NCI-H1105 (cell line): ENCODE measurements at places on chromosomes 7 and 10.

DNA sequence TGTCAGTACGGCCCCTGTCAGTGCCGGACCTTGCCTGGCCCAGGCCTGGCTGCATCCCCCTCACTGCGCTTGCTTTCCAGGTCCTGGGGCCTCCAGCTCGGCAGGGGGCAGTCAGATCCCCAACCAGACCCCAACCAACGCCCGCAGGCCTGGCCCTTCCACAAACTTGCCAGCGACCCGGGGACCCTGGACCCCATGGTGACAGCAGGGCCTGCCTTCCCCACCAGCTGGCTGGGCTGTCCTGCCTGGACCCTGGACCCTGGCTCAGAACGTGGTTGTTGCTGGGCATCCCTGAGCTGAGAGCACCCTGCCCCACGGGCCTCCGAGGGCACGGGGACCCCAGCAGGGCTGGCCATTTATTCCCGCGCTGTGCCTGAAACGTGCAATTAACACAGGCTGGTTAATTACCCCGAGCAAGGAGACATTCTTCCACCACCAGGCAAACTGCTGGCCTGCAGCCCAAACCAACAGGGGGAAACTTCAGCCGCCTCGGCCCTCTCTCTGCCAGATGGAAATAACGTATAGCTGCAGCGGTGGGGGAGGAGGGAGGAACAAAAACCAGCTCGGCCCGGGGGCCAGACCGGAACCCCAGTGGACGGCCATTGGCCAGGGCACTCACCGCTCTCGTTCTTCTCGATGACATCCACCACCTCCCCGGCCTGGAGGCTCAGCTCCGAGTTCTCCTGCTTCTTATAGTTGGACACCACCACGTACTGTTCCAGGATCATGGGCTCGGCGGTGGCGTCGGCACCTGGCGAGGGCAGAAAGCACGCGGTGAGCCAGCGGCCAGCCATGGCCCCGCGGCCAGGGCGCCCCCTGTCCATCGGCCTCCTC lies 167.1 kb downstream of the NEURL1 start:
- no peak for DNase-seq

- DNase-seq, result no peak
These were observed 78.0 kb downstream of the GOLGA7B start for GRCh38 chr10:97927622-97928021.

GRCh38 chr7:24025094-24025493 lies 258.9 kb upstream of the NPY start:
- DNase-seq, result no peak

- DNase-seq, result no peak
These were observed 68.6 kb upstream of the COMTD1 start for GRCh38 chr10:75304313-75304712.

- no peak for DNase-seq
These were observed 93.2 kb upstream of the DGKB start for GRCh38 chr7:14995774-14996173.

DNA sequence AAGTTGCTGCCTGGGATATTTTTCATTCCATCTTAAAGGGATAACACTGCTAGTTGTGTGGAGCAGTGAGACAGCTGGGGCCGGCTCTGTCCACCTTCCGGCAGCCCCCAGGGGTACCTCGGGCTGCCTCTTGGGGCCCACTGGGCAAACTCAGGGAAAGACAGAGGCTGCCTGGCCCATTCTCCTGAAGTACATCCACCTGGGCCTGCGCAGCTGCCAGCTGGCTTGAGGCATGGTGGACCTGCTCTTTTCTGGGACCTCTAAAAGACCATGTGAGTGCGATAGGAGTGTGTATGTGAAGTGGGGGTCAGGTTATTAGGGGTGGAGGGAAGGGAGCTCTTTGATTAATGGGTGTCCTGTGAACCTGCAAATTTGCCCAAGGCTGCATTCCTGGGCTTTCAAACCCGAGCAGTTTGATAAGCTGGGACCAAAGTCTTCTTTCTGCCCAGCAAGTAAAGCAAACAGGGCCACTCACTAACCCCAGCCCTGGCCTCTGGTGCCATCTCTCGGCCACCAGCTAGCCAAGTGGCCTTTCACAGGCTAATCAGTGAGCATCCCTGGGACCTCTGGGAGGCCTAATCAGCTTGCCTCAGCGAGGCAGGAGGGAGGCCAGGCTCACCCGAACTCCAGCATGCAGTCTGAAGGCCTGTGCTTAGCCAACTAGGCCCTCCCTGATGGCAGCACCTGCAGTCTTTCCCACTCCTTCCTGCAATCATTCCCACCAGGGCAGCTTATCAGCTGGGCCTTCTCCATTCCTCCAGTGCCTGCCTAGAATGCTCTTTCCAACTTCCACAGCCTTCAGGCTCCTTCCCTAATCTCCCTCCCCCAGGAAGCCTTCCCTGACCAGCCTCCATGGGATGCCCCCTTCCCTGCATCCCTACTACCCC lies 954.7 kb upstream of the ZNF722 start:
- no peak for DNase-seq

GRCh38 chr10:69345402-69345801 lies 67.1 kb downstream of the HK1 start:
- peak; percentile 82 for DNase-seq

- DNase-seq, result no peak
These were observed 293.3 kb upstream of the KLF14 start for GRCh38 chr7:131027287-131027773.

DNA sequence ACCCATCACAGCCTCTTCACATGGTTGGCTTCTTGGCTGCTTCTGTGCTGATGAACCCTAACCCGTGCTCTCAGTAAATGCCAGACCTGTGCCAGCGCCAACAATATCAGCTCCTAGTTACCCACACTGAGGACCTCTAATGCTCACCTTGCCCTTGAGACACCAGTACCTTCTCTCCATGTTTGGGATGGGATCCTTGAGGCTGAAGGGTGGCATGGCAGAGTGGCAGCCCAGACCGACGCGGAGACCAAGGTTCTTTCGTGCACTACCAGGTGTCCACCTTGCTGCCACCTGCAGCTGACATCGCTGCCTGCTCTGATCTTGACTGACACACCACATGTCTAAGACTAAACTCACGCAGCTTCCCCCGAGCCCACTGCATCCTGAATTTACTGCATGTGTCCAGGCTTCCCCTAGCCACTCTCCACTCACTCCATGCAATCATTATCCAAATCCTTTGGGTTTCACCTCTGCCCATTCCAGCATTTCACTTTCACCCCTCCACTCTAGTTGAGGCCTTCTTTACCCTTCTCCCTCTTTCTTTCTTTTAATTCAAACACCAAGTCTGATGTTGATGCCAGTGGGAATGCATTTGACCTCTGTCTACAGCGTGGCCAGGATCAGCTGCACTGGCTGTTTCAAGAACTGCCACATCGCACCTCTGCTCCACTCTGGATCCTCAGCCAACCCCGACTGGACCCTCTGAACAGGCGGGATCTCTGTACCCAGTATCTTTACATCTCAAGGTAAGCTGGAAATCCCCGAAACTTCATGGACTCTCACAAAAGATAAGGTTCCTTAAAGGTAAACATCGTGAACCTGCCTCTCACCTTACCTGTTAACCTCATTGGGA lies 294.9 kb downstream of the GLRX3 start:
- no peak for DNase-seq

DNA sequence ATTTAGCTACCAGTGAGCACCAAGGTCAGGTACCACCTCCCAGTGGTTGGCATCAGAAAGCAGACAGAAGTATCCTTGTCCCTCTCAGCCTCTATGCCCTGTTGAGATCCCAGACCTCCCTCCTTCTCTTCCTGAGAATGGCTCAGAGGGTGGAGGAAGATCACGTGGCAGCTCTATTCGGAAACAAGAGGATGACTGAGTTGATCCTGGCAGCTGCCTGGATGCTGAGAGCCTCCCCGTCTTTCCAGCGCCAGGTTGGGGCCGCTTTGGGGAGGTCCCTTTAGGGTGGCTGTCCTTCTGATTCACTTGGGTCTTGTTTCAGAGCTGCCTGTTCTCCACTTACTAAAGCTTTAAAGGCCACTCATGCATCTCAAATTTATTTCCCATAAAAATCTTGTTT lies 36.9 kb upstream of the NPFFR1 start:
- no peak for DNase-seq

DNA sequence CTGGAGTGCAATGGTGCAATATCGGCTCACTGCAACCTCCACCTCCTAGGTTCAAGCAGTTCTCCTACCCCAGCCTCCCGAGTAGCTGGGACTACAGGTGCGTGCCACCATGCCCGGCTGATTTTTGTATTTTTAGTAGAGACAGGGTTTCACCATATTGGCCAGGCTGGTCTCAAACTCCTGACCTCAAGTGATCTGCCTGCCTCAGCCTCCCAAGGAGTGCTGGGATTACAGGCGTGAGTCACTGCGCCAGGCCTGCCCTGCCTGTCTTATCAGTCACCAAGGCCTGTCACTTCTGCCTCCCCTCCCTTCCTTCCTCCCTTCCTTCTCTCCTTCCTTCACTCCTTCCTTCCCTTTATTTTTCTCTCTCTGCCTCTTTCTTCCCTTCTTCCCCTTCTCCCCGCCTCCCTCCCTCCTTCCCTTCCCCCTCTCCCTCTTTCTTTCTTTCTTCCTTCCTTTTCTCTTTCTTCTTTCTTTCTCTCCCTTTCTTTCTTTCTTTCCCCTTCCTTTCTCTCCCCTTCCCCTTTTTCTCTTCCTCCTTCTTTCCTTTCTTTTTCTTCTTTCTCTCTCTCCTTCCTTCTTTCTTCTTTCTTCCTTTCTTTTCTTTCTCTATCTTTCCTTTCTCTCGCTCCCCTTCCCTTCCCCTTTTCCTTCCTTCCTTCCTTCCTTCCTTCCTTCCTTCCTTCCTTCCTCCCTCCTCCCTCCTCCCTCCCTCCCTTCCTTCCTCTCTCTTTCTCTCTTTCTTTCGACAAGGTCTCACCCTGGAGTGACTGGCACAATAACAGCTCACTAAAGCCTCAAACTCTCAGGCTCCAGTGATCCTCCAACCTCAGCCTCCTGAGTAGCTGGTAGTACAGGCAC lies 3.1 kb upstream of the ST7 start:
- no peak for DNase-seq

- DNase-seq, result no peak
These were observed 57.7 kb downstream of the SLIT1 start for GRCh38 chr10:97128039-97128492.

GRCh38 chr10:93280699-93281366 lies 201.3 kb downstream of the MYOF start:
- no peak for DNase-seq
